ENCODE measurements at places on chromosomes 12 and 14.

- no peak for DNase-seq
Observed at GRCh38 chr12:1305791-1306500, 288.4 kb downstream of the FBXL14 start.

DNA sequence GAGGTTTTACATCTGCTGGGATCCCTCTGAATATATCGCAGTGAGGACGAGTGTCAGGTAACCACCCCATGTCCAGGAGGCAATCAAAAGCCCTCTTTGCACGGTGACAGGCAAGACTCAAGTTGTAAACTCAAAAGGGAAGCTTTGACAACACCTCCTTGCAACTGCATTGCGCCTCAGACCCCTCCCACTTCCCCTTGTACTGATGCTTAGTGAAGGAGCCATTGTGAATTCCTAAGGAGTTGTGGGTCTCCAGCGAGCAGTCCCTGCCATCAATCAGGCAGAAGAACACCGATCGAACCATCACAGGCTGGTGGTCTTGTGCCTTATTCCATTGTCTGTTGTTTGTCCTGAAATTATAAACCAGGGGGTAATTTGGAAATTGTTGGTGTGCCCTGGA is 112.6 kb downstream of the CCDC60 start:
- no peak for DNase-seq

DNA sequence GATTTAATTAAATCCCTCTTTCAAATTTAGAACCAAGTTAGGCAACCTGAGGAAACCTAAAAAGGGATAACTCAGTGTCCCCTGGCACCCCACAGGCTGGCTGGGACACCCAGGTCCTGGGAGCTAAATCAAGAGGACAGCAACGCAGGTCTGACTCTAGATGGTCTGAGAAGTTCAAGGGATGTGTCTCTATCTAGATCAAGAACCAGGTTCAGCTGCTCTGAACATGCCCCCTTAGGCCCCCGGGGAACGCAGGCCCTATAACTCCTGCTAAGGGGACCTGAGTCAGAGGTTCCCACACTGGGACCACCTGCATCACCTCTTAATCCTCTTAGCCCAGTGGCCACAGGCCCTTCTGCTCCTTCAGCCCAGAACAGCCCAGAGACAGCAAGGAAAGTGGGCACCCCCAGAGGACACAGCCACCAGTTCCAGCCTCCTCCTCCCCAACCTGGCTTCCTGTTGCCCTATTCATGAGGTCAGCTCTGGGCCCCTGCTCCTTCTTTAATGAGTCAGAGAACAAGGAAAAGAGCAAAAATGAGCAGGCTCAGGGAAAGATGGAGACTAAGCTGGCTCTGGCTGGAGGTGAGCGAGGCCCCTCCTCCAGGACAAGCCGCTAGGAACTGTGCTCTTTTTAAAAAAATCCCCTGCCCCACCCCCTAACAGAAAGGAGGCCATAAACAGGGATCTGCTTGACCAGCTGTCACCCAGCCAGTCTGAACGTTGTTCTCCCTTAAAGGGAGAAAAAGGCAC is 10.8 kb downstream of the PITPNM2 start:
- DNase-seq = no peak

DNA sequence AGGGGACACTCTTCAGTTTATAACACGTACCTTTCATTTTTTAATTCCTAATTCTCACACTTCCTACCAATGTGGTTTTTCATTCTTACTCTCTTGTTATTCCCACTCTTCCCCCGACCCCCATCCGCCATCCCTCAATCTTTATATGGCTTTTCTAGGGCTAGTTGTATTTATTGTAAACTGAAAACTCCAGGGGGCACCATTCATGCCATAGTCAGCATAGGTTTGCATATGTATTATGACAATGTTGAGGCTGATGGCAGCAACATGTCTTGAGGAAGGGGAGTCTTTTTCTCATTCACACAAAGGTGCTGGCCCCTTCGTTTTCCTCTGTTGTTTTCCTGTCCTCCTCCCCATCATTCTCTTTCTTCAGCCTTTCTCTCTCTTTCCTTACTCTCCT is 27.7 kb upstream of the LTA4H start:
- DNase-seq = no peak

DNA sequence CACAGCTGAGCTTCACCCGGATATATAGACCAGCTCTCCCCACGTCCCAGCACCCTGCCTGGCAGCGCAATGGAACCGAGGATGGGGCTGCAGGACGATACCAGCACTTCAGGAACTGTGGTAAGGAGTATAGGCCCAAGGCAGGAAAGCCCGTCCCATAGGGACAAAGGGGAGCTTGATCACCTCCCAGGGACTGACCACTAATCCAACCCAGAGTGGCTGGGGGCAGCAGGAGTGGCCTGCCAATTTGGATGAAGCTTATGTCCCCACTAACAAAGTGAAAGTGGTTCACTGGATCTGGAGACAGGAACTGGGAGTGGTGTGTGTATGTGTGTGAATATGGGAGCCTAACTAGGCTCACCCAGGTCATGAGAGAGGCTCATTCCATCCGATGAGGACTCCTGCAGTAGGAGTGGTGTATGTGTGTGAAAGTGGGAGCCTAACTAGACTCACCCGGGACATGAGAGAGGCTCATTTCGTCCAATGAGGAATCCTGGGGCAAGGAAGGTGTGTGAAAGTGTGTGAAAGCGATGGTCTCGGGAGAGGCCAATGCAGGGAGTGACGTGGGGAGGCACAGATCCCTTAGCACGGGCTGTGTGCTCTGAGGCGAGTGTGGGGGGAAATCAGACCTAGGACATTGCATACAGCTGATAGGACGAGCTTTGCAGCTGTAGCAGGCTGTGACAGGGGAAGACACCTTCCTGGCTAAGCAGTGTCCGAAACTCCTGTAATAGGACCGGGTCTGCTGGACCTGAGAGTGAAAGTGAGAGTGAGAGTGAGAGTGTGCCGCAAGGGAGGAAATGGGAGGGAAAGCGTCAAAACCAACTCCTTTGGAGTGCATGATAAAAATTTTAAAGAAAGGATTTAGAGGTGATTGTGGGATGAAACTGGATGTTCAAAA is 25.7 kb downstream of the KLRK1 start:
- DNase-seq = peak; percentile 58

DNA sequence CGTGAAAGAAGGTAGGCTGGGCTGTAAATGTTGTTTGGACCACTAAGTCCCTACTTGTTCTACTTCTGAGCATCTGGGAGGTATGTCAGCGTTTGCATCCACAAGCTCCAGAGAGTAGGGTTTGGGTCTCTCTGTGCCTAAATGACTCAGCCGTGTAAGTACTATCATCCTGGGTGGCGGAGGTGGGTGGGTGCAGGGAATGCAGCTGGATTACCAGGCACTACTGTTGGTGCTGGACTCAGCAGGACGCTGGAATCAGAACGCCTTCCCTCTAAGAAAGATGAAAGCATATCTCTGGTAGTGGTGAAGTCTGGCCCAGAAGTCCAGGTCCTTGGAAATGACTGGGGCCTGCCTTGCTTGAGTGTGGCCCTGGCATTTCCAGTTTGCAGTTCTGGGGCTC is 289.7 kb downstream of the PCNX1 start:
- DNase-seq = no peak

DNA sequence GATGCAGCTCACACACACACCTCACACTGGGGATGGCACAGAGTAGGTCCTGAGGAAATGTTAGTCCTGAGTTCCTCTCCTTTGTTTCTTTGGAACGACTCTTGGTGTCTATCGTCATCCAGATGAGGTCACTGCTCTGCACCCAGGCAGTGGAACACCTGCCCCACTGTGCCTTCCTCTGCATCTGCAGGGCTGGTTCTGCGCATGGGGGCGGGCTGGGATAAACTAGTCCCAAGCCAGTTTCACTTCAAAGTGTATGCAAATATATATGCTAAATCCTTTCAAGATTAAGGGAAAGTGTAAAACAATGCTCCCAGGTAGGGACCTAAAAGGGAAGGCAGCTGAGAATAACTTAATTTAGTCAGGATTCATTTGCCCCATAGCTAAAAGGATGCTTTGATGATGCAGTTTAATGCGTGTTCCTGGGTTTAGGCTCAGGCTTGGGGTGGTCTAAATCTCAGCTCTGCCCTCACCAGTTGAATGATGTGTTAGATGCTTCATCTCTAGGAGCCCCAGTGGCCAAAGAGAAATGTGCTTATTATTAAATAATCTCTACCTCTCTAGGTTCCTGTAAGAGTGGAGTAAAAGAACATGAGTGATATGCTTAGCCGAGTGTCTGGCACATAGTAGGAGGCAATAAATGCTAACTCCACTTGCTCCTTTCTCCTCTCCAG is 47.1 kb upstream of the OVCH1 start:
- no peak for DNase-seq

GRCh38 chr12:13027032-13027431 is 17.1 kb upstream of the FAM234B start:
- DNase-seq = no peak

GRCh38 chr12:116188581-116188980 is 88.9 kb downstream of the MED13L start:
- no peak for DNase-seq

- no peak for DNase-seq
Observed at GRCh38 chr14:22796087-22796707, 19.0 kb downstream of the SLC7A7 start.

- peak; percentile 50 for DNase-seq
Observed at GRCh38 chr12:113161415-113162016, 12.0 kb downstream of the CFAP73 start.

DNA sequence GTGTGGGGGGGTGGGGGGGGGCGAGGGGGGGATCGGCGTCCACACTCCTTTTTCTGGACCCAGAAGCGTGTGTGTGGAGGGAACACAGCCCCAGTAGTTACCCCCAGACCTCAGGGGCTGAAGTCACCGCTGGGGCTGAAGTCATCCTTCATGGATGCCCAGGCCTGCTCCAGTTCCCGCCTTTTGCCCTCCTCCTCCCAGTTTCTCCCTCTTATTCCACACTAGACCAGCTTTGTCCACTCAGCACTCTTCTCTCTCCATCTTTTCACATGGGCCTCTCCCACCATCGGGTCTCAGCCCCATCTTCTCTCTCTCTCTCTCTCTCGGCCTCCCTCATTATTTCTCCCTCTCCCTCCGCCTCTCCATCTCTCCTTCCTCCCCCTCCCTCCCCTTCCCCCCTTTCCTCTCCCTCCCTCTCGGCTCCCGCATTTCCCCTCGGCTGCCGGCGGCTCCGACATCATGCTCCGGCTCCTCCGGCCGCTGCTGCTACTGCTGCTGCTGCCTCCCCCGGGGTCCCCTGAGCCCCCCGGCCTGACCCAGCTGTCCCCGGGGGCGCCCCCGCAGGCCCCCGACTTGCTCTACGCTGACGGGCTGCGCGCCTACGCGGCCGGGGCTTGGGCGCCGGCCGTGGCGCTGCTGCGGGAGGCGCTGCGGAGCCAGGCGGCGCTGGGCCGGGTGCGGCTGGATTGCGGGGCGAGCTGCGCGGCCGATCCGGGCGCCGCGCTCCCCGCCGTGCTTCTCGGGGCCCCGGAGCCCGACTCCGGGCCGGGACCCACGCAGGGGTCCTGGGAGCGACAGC is at the start of gene P3H3:
Gene P3H3, plus strand, starts transcription at position 426 of the 799 bp plus-strand sequence. Its CDS starts 34 bp downstream, at position 460.
- DNase-seq = no peak

- no peak for DNase-seq
Observed at GRCh38 chr14:68368850-68369249, 424.0 kb downstream of the ZFP36L1 start.

DNA sequence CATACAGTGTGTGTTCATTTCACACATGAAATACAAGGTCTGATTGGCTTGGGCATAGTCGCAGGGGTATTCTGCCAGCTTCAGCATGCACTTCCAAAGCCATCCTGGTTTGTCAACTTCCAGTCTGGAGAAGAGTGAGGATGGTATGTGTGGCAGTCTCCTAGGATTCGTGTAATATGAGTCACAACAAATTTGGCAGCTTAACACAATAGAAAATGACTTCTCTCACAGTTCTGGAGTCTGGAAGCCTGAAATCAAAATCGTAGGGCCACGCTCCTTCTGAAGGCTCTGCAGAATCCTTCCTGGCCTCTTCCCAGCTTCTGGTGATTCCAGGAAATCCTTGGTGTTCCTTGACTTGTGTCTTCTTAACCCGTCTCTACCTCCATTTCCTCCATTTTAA is 167.5 kb downstream of the PPM1H start:
- no peak for DNase-seq

GRCh38 chr12:2643576-2644135 is 151.1 kb upstream of the FKBP4 start:
- DNase-seq = no peak

GRCh38 chr12:112386726-112387125 is 4.5 kb upstream of the HECTD4 start:
- DNase-seq = no peak

GRCh38 chr12:57479376-57480115 is at the start of gene ARHGAP9:
Gene ARHGAP9 (minus strand): TSS chr12:57479866. CDS start chr12:57479406, 460 bp downstream.
- peak; percentile 57 for DNase-seq

DNA sequence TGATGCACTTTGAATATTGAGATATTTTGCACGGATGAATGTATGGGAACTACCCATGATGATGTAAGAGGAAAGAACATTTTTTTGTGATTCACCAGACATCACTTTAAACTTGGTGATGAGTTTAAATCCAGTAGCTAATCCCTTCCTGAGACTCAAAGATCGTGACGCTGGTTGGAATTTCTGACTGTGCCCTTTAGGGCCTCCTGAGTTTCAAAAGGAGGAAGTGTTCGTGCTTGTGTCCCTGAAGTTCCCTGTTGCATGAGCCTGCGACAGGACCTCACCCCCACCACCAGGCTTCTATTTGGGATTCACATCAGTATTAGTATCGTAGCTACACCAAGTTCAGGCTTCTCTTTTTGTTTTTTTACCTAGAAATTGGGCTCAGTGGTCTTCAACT is 18.6 kb upstream of the RIN3 start:
- no peak for DNase-seq

DNA sequence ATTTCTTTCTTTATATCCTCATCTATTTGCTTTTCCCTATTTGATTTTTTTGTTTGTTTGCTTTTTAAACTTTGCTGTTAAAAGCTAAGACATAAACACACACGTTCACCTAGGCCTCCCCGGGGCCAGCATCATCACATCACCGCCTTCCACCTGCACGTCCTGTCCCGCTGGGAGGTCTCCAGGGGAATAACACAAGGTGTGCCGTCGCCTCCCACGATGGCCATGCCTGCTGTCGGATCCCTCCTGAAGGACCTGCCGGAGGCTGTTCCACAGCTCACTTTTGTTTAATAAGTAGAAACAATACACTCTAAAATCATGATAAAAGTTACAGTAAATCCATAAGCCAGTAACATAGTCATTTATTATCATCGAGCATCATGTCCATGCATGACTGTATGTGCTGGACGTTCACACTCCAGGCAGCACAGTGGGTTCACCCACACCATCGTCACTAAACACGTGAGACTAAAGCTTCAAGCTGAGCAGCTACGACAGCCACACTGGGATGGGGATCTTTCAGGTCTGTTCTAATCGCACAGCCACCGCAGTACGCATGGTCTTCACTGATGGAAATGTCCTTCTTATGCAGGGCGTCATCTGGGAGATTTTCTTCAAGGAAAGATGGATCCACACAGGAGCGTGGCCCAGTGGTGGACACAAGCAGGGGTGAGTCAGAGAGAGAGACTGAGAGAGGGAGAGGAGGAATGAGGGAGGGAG is 3.6 kb downstream of the RIMBP2 start:
- no peak for DNase-seq

GRCh38 chr12:57223191-57224165 is 6.0 kb upstream of the SHMT2 start:
- peak; percentile 46 for DNase-seq

Measured in stimulated activated CD8-positive, alpha-beta memory T cell treated with anti-CD3 and anti-CD28 coated beads, Interleukin-4, amount 100 ng/mL, for 48 hours (primary cell).